ENCODE measurements at places on chromosomes 13 and 19.
A peak's percentile ranks its signal among the peaks of the same experiment; 100 is the strongest.

DNA sequence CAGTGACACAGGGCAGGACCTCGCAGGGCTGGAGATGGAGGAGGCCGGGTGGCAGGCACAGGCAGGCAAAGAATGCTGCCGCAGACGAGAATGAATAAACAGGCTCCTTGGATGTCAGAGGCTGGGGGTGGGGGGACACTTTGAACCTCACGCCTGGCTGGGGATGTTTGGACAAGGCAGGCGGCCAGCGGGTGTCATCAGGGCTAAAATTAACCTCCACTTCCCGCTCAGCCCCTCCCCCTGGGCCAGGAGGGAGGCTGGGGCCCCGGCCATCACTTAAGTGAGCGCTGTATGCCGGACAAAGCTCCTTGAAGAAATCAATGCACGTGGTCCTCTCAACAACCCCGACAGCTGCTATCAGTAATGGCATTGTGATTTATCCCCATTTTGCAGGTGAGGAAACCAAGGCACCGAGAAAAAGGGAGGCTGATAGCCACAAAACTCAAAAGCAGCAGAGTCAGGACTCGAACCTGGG, 10.3 kb upstream of the FUT5 start:
- DNase-seq: no peak

- DNase-seq: peak; percentile 75
Measured at GRCh38 chr19:53132141-53132991, at the start of gene ZNF415. ZNF415 (minus strand) TSS chr19:53132910; CDS start chr19:53122676, 10,234 bp downstream.

GRCh38 chr13:49833402-49833801, 40.9 kb upstream of the KPNA3 start:
- no peak for DNase-seq

DNA sequence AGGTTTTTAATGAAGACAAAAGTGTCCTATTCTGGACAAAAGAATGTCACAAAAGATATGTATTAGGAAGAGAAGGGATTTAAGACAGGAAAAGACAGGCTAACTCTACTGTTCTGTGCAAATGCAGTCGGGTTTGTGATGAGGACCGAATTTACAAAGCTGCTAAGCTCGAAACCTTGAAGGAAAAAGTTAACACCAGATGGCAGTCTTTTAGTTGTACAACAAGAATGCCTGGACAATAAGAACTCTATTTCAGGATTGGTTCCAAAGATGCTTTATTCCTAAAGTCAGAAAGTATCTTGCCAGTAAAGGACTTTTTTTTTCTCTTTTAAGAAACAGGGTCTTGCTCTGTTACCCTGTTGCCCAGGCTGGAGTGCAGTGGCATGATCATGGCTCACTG, 51.1 kb downstream of the HS6ST3 start:
- DNase-seq: no peak

- DNase-seq: no peak
Measured at GRCh38 chr13:37868691-37869505, 674 bp downstream of the TRPC4 start.

- no peak for DNase-seq
Measured at GRCh38 chr19:15466851-15467733, 2.7 kb upstream of the RASAL3 start.

DNA sequence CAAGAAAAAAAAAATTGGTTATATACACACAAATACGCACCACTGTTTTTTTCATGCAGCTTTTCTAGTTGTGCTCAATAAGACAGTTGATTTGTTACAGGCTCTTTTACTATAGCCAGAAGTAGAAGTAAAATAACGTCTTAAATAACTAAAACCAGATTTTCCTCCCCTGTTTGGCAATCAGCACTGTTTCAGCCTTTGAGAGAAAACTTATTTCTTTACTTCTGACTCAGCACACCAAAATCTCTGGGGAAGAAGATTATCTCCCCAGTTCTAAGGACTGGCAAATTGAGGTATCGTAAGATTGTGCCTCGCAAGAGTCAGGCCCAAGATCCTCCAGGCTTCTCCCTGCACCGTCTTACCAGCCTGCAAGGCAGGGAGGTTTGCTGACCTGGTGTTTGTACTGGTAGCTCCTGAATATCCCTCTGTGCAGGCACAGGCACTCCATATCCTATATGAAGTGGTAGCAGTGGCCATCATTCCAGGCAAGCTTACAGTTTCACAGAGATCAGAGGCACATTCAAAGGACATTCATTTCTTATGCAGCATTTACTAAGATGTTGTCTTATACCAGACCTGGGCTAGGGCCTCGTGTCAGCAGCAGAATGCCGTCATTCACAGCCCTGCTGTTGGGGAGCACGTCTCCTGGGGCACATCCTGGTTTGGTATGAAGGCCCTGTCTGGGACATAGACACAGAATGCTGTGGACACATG, 268.2 kb downstream of the ZNF536 start:
- DNase-seq: no peak

GRCh38 chr19:5913739-5914357, at the start of gene CAPS:
CAPS (plus strand) TSS chr19:5914254; CDS start chr19:5914407, 153 bp downstream.
- DNase-seq: no peak

GRCh38 chr13:100131863-100132574, 43.1 kb downstream of the PCCA start:
- DNase-seq: no peak

DNA sequence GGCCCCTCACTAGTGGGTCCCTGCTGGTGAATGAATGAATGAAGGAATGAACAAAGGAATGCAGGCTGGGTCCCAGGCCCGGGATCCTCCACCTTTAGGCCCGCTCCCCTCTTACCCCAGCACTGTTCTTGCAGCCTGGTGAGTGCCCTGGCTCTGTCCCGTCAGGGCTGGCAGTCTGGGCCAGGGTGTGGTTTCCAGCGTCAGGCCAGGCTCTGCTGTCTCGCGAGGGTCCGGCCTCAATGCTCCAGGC, 317 bp downstream of the LYL1 start:
- DNase-seq: no peak

- no peak for DNase-seq
Measured at GRCh38 chr13:97015661-97016350, 21.5 kb upstream of the OXGR1 start.

Data from NCI-H1048 (cell line).